ENCODE measurements at places on chromosomes 3 and 15. TPM values are rescaled to one million over a fixed set of nuclear protein-coding genes. Genes with fewer than 3 reads are reported as not detected.

DNA sequence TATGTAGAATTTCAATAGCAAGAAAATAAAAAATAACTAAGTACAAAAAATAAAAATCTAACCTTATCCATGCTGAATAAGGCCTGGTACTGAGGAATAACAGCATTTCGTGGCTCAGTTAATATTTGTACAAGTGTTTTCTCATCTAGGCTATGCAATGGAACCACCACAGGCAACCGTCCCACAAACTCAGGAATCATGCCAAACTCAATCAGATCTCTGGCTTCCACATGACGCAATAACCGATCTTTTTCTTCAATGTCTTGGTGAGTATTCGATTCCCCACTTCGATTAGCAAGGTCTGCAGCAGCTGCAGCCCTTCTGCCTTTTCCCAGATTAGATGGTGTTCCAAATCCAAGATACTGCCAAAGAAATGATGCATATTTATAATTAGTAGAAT, 21.1 kb upstream of the PDCD7 start:
- DNase-seq, result no peak

- DNase-seq, result no peak
These were observed 397.4 kb upstream of the TPM1 start for GRCh38 chr15:62644889-62645742.

DNA sequence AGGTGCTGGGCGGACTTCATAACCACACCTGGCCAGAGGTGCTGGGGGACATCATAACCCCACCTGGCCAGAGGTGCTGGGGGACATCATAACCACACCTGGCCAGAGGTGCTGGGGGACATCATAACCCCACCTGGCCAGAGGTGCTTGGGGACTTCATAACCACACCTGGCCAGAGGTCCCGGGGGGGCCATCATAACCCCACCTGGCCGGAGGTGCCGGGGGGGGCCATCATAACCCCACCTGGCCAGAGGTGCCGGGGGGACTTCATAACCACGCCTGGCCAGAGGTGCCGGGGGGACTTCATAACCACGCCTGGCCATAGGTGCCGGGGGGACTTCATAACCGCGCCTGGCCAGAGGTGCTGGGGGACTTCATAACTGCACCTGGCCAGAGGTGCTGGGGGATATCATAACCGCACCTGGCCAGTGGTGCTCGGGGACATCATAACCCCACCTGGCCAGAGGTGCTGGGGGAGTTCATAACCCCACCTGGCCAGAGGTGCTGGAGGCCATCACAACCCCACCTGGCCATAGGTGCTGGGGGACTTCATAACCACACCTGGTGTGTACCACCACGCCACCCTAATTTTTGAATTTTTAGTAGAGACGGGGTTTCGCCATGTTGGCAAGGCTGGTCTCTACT, 10.7 kb upstream of the TUBGCP5 start:
- DNase-seq, result no peak

GRCh38 chr3:9911863-9912262, 5.0 kb upstream of the IL17RC start:
- no peak for DNase-seq

DNA sequence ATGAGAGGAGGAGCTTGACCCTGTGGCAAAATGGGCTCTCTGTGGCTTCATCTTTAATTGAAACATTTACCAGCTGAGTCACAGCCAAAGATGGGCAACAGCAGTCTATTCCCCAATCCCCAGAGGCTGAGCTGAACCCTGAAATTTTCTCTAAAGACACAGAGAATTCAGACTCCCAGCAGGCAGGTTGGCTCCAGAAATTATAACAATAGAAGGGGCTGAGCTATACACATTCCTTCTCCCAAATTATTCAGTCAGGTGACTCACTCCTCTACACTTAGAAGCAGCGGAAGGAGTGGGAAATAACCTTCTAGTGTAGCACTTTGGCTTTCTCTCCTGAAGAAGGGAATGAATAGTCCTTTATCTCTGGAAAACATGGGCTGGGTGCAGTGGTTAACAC, 264.3 kb upstream of the ARHGEF26 start:
- no peak for DNase-seq

- no peak for DNase-seq
These were observed 7.2 kb downstream of the CLCN2 start for GRCh38 chr3:184354121-184354728.

DNA sequence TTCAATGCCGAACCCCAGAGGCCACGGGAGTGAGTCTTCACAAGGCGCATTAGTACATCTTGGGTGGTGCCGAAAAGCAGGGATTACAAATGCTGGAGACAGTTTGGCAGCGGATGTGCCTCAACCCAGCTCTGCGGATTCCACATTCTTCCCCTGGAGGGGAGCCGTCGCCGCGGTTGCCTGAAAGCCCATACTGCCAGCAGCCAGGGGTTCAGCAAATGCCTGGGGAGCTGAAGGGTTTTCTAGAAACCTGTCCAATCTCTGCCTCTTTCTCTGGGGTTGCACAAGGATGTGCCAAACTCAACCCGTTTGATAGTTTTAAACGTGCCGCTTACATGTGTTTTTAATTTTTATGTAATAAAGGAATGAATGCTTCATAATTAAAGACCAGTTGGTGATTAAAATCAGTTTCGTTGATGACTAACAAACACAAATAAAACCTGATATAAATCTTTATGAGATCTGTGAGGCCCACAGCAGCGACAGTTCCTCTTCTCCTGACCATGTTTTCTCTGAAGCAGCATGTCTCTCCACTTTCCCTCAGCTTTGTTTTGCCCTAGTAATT, 74.6 kb upstream of the LEKR1 start:
- DNase-seq, result peak; percentile 63

DNA sequence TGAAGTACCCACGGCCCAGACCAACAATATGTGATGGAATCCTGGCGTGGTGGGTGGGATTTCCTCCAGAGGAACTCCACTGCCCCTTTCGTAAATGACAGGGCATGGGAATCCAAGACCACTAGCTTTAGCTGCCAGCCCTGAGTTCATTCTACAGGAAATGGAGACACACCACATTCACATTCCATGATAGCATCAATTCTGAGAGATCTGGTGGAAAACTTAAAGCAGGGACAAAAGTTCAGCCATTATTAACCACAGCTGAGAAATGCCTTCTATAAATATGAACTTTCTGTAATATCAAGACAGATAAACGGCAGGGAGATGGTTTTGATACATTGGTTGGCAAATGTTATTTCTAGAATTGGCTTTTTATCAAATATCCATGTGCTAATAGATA, 98.2 kb downstream of the FBN1 start:
- DNase-seq, result no peak

GRCh38 chr15:66943456-66944095, 121.8 kb upstream of the SMAD3 start:
- no peak for DNase-seq

- no peak for DNase-seq
These were observed 109.7 kb upstream of the SLC7A14 start for GRCh38 chr3:170695486-170696064.

DNA sequence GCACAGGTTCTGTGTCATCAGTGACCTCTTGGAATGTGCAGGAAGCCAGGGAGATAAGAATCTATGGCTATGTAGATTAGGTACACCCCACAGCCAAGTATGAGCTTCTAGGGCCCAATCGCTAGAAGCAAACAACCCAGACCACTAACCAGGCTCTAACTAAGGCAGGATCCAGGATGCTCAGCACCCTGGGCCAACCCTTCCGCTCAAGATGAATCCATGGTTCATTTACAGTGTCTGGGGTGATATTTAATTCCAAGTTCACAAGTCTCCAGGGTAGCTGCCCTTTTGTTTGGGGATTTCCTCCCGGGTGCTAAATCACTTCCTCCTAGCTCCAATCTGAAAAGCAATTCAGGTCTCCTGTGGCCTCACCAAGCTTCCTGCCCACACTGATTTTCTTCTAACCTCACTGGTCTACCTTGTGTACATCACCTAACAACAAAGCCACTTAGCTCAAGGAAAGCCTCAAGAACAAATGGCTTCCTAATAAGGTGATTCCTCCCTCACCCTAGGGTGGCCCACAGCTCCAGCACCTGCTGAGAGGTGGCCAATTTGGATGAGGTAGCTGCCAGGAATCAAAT, 2.4 kb downstream of the EHD4 start:
- peak; percentile 76 for DNase-seq

- no peak for DNase-seq
These were observed 35.1 kb downstream of the HGD start for GRCh38 chr3:120646771-120647432.

GRCh38 chr15:95684693-95685115, 645.8 kb upstream of the NR2F2 start:
- DNase-seq, result no peak

- no peak for DNase-seq
These were observed 8.7 kb upstream of the MCCC1 start for GRCh38 chr3:183108001-183108449.

The TNFAIP8L3 gene
- 13.6 TPM for total RNA-seq

The VPS39 gene
- total RNA-seq, result 50.6 TPM

The ERICH6 gene
- not detected for total RNA-seq

The GREM1 gene
- total RNA-seq, result 5.5 TPM

The RHCG gene
- 29.0 TPM for total RNA-seq

The SLC22A14 gene
- total RNA-seq, result not detected

The SHF gene
- total RNA-seq, result 16.7 TPM

The AP4E1 gene
- total RNA-seq, result 16.4 TPM

The NPAP1 gene
- not detected for total RNA-seq

The IQCH gene
- total RNA-seq, result 0.52 TPM

The KLHDC8B gene
- 57.2 TPM for total RNA-seq

The SAXO2 gene
- not detected for total RNA-seq

The ENTPD3 gene
- 4.9 TPM for total RNA-seq

The ZNF280D gene
- 24.1 TPM for total RNA-seq

The MYRIP gene
- 1.3 TPM for total RNA-seq

The LZTFL1 gene
- 16.8 TPM for total RNA-seq

The MUSTN1 gene
- total RNA-seq, result 7.3 TPM

The POPDC2 gene
- 1.6 TPM for total RNA-seq

The TFDP2 gene
- 78.7 TPM for total RNA-seq
